ENCODE measurements at places on chromosomes 11 and 22.

GRCh38 chr11:29956076-29956556 lies 60.7 kb downstream of the KCNA4 start:
- no peak for DNase-seq

DNA sequence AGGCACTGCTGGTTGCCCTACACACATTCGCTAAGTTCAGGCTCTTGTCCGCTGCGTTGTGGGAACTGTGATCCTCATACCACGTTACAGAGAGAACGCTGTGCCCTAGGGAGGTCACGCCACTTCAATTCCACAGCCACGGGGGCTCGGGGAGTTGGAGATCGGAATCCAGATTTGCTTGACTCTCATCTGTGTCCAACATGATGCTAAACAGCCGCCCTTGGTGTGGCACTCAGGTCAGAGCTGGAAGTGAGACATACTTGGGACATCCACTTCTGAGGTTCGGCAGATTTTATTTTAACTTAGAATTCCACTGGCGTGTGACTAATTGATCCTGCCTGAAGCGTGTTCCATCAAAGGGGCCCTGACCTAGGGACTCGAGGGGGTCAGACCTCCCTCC lies 41.7 kb downstream of the RIBC2 start:
- DNase-seq: no peak

GRCh38 chr11:128496249-128496648 lies 91.1 kb downstream of the ETS1 start:
- DNase-seq: no peak

GRCh38 chr22:25035715-25036114 lies 83.2 kb downstream of the KIAA1671 start:
- no peak for DNase-seq

GRCh38 chr11:122851366-122851966 lies 13.2 kb downstream of the CRTAM start:
- no peak for DNase-seq

DNA sequence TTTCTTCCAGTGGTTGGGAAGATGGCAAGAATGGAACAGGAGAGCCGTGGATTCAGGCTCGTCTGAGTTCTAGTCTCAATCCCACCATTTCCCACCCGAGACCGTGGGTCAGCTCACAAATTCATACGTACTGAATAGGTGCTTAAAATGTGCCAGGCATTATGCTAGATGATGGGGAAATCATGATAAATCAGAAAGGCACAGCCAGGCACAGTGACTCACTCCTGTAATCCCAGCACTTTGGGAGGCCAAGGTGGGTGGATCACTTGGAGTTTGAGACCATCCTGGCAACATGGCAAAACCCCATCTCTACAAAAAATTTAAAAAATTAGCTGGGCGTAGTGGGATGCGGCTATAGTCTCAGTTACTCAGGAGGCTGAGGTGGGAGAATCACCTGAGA lies 7.1 kb downstream of the TRIOBP start:
- no peak for DNase-seq

- DNase-seq: no peak
Measured at GRCh38 chr22:48744283-48744641, 1083.4 kb downstream of the BRD1 start.

GRCh38 chr22:40782521-40782920 lies 36.6 kb downstream of the SLC25A17 start:
- DNase-seq: no peak

GRCh38 chr22:50526834-50527801 lies 1.7 kb upstream of the SCO2 start:
- DNase-seq: peak; percentile 38

DNA sequence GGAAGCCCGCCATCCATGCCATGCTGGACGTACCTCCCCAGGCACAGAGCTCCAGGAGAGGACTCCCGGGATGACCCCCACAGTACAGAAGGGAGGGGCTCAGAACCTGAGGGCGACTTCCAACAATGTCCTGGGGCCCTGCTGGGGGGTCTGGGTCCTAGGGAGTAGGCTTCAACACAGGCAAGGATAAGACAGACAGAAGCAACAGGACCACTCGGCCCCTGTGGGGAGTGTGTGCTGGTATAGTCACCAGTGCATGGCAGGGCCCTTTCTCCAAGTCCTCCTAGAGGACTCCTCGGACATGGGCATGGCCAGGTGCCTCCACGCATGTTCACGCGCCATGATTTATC lies 16.8 kb downstream of the TTLL12 start:
- DNase-seq: no peak

DNA sequence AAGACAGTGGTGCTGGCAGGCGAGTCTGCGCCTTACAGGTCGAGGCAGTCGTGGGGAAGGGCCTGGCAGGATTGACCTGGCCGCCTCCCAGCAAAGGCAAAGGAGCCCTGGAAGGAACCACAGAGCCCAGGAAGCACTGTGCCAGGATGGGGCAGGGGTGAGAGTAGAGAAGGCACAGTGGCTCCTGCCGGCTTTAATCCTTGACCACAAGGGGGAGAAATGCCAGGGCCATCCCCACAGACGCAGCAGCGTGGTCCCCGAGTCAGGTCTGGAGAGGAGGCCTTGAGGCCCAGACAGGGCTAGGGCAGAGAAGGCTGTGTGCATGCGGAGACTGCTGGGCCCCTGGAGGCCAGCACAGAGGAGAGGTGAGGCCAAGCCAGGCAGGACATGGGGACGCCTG lies 9.9 kb upstream of the NDUFS8 start:
- DNase-seq: no peak
